ENCODE measurements at places on chromosomes 6 and 20.

- DNase-seq: no peak
Observed at GRCh38 chr20:49775229-49775693, 37.4 kb upstream of the SLC9A8 start.

DNA sequence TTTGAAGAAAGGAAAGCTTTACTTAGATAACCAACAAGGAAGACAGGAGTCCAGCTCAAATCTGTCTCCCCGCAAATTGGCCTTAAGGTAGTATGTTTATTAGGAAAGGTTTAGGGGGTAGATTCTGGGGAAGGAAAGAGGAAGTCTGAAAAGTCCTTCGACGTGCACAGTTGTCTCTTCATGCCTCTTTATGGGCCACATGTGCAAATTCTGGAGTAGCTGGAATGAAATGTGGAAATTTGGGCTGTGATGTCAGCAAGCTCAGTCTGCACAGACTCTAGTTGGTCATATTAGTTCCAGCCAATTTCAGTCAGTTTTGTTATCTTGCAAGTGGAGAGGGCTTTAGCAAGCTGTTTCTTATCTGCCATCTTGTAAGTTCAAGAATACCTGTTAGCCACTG, 50.1 kb downstream of the NUP153 start:
- DNase-seq: no peak

- peak; percentile 27 for DNase-seq
Observed at GRCh38 chr6:116971959-116972358, 94.9 kb downstream of the RFX6 start.

- peak; percentile 32 for DNase-seq
Observed at GRCh38 chr6:54194067-54194466, 82.8 kb downstream of the MLIP start.

DNA sequence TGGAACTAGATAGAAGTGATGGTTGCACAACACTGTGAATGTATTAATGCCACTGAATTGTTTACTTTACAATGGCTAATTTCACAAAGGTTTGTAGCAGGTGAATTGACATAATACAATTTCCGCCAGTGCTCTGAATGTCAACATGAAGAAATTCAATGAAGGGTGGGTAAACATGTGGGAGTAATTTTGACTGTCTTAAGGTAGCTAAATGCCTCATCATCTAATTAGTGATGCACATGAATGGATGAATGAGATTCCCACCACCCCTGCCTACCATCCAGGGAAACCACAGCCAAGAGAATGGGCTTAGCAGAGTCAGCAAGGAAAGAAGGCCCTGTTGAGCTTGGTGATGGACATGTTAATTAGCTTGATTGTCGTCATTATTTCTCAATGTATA, 275.3 kb downstream of the ALDH8A1 start:
- DNase-seq: no peak

DNA sequence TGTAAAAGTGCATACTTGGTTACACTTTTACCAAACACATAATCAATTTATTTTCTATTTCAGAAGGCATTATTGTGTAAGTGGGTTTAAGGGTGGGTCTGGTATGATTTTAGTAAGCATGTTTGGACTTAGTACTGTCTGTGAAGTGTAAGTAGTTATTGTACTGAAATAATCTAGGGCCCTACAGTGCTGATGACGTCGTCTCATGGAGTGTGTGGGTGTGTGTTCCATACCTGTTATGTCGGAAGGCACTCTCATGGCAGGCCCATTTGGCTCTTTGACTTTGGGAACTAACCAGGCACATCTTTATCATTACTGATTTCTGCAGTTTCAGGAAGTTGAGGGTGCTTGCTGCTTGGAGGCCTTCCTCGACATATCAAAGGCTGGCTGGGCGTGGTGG, 155.1 kb downstream of the SASH1 start:
- DNase-seq: no peak

GRCh38 chr20:36819659-36820058, 46.1 kb upstream of the DSN1 start:
- DNase-seq: peak; percentile 38

DNA sequence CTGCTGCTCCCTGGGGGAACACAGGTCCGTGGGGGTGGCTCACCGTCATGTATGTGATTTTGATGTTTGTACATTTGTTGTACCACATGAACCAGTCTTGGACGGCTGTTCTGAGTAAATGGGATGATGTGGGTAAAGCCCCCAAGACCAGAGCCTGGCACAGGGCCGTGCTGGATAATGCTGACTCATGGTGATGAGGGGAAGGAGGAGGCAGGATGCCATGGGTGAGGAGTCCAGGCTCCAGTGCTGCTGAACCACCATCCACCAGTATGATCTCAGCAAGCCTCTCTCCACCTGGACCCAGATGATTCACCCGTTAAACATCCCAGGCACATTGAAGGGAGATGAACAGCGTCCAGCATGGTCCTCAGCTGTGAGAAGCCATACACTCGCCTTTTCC, 9.6 kb upstream of the APCDD1L start:
- no peak for DNase-seq

- DNase-seq: peak; percentile 36
Observed at GRCh38 chr6:116500969-116501433, 10.4 kb upstream of the CALHM5 start.

DNA sequence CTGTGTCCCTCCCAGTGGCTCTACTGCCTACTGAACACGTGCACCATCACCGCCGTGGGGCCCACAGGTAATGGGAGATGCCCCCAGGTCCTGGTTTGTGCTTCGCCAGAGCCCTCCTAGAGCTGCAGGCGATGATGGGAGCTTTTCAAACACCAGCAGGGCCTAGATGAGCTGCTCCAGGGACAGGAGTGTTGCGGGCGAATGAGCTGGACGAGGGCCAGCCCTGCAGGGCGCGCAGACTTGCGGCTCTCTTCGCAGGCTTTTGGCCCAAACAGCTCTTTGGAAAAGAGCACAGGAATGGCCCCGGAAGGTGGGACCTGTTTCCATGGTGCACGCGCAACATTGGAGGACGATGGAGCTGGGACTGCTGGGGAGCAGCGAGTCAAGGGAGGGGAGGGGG, 409.3 kb upstream of the SULF2 start:
- DNase-seq: no peak

DNA sequence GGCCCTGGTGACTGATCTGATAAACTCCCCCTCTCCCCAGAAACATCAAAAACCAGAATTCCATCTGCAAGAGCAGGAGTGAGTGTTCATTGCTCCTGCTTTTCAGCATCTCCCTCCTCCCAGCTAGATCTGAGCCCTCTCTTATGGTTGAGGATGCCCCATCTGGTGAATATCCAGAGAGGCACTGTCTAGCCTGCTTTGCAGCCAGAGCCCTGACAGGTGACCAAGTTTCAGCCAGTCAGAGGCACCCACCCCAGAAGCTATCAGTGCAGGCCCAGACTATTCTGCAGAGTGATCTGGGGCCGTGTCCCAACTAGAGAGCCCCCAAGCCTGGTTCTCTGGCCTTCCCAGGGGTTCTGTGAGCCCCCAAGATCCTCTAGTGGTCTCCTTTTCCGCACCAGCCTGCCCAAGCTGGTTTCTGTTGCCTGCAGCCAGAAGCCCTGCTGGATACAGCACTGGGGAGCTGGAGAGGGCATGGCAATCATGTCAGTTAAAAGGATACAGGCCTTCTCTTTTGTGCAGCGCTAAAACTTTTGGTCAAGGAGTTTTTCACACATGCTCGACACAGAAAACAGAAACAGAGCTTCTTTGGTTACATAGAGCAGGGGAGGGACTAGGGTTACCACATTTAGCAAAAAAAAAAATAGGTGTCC, 6.6 kb upstream of the BMP7 start:
- DNase-seq: no peak

GRCh38 chr20:48926821-48927220, 5.3 kb downstream of the ARFGEF2 start:
- DNase-seq: no peak

DNA sequence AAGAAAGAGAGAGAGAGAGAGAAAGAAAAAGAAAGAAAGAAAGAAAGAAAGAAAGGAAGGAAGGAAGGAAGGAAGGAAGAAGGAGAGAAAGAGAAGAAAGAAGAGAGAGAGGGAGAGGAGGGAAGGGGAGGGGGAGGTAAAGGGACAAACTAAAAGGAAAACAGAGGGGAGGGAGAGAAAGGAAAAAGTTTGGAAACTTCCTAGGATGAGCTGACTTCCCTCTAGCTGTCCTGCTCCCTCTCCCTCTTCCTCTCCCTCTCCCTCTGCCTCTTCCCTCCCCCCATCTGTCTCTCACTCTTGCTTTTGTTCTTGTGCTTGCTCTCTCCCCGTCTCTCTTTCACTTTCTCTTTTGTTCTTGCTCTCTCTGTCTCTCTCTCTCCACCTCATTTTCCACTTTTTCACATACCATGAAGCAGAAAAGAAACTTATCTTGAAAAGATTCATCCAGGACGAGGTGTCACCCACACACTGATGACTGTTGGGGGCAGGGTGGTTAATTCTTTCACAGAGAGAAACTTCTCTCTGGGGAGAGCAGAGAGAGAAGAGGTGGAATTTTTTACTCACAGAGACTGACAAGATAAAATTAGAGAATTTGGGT, 56.4 kb upstream of the DUSP22 start:
- no peak for DNase-seq

DNA sequence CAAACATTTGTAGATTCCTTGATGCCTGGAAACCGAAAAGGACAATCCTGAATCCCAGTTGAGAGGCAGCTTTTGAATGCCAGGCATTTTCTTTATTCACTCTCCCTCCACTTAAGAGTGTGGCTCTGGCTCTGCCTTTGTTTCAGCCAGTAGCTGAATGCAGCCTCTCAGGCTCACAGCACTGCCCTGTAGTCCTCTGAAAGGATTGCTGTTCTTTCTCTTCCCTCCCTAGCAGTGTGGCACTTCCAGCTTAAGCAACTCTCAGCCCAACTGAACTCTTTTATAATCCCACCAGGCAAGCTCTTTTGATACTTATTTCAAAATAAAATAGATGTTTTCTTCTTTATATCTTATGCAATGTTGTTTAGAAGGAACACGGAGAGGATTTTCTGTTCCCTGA, 415.6 kb downstream of the GJA1 start:
- peak; percentile 70 for DNase-seq

DNA sequence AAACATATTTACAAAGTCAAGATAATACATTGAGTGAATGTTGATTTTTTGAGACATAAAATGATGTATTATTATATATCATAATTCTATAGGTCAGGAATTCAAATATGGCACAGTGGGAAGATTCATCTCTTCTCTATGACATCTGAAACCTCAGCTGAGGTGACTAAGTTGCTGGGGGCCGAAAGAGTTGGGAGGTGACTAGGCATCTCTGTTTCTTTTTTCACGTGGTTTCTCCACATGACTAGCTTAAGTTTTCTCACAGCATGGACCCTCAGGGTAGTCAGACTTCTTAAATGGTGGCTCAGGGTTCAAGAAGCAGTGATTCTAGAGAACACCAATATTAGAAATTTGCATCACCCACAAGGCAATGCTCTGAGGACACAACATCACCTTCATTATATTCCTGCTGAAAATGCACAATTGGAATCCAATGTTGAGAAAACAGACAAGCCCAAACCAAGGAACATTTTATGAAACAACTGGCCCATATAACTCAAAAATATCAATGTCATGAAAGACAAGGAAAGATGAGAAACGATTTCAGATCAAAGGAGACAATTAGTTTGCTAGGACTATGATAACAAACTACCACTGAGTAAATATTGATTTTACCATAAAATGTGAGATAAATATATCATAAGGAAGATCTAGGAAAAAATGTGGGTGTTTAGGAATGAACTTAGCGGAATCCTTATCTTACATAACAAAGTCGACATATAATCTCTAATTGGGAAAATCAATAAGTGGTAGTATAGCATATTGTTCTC, 273.3 kb upstream of the IRAK1BP1 start:
- no peak for DNase-seq

DNA sequence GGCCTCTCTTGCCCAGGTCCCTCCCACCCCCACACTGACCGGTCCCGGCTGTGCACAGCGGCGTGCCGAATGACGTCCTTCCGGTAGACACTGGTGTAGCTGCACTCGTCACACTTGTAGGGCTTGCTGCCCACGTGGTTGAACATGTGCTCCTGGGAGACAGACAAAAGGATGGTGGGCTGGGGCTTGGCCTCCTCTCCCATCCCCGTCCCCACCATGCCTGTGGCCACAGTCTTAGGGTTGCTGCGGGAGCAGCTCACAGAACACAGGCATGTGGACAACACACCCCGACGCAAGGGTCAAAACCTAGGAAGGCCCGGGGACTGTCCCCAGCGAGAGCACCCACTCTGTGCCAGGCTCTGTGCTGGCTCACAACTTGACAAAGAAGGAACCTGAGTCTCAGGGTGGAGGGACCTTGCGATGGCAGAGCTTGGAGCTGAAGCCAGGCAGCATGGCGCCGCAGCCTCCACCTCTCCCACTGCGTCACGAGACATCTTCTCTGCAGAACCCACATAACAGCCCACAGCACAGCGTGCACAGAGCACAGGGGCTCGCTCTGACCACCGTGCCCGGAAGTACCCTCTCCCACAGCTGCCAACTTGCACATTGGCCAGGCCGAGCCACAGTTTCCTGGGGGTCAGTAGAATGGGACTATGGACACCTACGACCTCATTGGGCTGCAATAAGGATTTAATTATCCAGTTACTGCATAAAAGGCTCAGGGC, 9.8 kb downstream of the ZNF335 start:
- no peak for DNase-seq

DNA sequence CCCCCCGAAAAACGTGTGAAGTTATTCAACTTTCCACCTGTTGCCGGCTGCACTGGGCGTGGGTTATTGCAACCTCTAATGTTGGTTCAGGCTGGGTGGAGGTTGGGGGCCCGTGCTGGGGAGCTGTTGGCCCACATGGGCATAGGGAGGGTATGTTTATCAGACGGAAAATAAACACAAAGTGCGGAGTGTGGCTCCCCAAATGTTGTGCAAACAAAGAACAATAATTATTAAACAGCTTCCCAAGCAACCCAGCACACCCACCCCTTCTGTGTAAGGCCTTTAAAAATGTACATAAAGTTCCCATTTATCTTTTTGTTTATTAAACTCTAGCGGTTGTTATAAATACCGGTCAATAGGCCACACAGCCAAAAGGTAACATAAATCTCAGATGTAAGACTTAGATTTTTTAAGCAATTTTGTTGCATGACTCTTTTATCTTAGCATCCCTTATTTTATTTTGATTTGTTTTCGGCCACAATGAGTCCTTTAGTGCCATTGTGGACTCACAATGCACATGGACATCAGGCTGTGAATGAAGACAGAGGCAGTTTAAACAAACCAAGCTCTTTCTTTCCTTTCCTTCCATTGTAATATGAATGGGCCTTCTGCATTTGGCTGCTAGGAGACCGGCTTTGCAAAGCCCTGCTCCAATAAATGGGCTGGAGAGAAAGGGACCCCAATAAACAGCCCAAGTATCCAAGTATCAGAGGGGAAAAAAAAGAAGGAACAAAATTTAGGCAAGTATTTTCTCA, 6.9 kb upstream of the DLL1 start:
- DNase-seq: no peak

- DNase-seq: no peak
Observed at GRCh38 chr20:11522366-11522741, 395.3 kb upstream of the BTBD3 start.

- no peak for DNase-seq
Observed at GRCh38 chr6:30167101-30167500, 3.8 kb downstream of the TRIM15 start.

GRCh38 chr6:96913621-96914020, 10.9 kb upstream of the KLHL32 start:
- DNase-seq: no peak

DNA sequence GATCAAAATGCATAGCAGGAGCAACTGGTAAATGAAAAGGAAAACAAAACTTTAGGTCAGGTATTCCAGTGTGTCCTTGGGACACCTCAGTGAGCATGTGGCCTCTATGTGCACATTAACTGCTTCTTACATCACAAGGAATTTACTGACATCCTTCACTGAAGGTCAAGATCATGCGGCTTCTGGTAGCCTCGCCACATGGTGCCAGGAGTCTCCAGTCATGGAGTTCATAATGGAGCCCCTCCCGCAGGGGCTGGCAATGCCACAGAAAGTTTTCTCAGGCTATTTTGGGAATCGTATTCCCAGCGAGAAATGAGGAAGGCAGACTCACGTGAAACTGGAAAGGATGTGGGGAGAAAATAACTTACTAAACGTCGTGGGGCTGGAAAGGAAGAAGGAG, 19.7 kb upstream of the SLC22A3 start:
- no peak for DNase-seq

Measured in NT2/D1 (cell line).